ENCODE measurements at places on chromosomes 13 and 19. TPM values are rescaled to one million over a fixed set of nuclear protein-coding genes. Genes with fewer than 3 reads are reported as not detected.

The CERS4 gene
- total RNA-seq: 32.8 TPM

- no peak overlapping the region for H3K27ac ChIP-seq
- H3K4me1 ChIP-seq: no peaks in the 10 kb centered on the region
- H3K27me3 ChIP-seq: no peaks in the 10 kb centered on the region
- no peak for DNase-seq
- H3K4me3 ChIP-seq: no peak overlapping the region
Observed at GRCh38 chr13:71045101-71045500, 821.9 kb downstream of the DACH1 start.

DNA sequence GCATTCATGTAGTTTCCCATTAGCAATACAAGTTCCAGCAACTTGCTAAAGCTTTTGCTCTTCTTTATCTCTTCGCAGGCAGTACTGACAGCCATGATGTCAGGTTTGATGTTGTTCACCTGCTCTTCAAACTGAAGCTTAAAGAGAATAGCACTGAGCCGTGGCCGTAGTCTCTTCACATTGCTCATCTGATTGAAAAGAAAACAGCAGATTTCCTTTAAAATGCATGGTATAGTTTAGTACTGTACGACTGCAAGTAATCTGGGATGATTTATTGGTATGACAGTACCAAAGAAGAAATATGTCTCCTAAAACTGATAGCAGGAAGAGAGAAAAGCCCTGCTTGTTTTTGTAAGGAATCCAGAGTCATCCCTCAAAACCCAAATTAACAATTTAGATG is 284.4 kb downstream of the DIAPH3 start:
- H3K27ac ChIP-seq: no peak overlapping the region
- H3K4me1 ChIP-seq: no peaks in the 10 kb centered on the region
- H3K36me3 ChIP-seq: peaks cover 17% of the 10 kb centered on the region

The CACNG6 gene
- not detected for total RNA-seq

The ARL11 gene
- total RNA-seq: 4.3 TPM

The C13orf42 gene
- not detected for total RNA-seq

DNA sequence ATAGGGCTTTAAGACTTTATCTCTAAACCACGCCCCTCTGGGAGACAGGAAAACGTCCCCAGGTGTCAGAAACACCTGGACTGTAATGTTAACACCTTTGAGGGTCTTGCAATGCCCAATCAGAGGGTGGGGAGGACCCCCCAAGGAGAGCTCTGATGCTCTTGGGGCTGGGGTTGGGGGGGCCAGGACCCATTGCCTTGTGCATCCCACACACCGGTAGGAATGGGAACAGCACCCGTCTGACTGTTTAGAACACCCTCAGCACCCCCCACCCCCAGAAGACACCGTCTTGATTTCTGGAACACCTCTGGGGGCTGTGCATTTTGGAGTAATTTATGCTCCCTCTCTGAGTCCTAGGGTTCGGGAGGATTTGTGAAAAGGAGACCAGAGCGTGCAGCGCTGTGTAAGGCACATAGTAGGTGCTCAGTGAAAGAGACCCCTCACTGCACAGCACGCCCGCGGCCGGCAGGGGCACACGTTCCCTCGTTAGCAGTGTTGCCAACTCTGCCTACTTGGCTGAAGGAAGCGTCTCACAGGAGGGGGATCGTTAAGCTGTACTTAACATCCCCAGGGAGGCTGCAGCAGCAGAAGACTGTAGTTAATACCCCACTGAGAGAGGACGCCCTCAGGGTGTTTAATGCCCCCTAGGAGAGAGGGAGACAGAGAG is 2.8 kb upstream of the ERFL start:
- no peak overlapping the region for H3K4me3 ChIP-seq
- H3K4me1 ChIP-seq: peaks cover 27% of the 10 kb centered on the region
- peaks cover 18% of the 10 kb centered on the region for H3K27me3 ChIP-seq
- H3K27ac ChIP-seq: no peak overlapping the region
- H3K36me3 ChIP-seq: peaks cover 5% of the 10 kb centered on the region

DNA sequence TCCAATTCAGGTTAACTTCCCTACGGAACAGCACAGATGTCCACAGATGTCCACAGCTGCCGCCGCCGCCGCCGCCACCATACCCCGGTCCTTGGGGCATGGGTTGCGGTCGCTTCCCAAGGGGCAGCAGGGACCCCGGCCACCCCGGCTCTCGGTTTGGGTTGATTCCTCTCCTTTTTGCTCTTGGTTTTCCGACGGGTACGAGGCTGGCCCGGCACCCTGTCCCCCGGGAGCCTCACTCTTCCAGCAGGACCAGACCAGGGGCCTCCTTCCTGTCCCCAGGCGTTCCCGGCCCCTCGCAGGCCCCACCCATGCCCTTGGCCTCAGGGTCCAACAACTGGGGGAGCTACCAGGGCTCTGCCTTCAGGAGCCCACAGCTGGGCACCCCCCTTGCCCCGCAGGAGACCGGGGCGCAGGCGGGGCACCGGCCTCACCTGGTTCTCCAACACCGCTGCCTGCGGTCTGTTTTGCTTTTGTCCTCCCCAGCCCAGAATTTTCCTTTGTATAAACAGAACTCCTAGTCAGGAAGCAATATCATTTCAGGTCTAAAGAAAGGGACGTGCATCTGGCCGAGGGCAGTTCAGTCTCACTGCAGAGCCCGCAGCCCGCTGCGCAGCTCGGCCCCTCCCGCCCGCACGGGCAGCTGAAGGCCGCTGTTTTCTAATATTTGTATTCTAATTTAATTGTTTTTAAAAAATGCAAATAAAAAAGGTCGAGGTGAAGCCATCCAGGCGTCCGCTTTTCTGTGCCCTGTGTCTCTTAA is 27.9 kb downstream of the ZBTB7A start:
- H3K4me3 ChIP-seq: no peak overlapping the region
- no peaks in the 10 kb centered on the region for H3K4me1 ChIP-seq
- no peak for DNase-seq

DNA sequence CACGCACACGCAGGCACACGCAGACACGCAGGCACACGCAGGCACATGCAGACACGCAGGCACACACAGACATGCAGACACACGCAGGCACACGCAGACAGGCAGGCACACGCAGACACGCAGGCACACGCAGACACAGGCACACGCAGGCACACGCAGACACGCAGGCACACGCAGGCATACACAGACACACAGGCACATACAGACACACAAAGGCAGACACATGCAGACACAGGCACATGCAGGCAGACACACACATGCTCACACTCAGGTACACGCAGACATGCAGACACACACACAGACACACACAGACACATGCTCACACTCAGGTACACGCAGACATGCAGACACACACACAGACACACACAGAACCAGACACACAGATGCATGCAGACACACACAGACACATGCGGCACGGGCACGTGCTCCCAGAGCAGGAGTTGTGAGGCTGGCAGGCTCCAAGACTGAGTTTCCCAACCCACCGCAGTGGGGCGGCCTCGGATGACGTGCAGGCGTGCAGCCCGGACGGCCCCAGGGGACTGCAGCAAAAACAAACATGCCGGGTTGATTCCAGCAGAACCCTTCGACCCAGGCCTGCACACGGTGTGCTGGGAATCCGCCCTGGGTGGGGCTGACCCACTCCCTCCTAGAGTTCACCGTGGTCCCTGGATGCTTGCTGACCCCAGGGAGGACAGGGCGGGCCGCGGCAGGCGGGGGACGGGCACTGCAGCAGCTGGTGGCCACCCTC is 100.0 kb downstream of the GADD45B start:
- H3K4me1 ChIP-seq: peaks cover 6% of the 10 kb centered on the region
- no peak for DNase-seq
- peaks cover 2% of the 10 kb centered on the region for H3K27me3 ChIP-seq
- no peak overlapping the region for H3K27ac ChIP-seq
- peaks cover 2% of the 10 kb centered on the region for H3K36me3 ChIP-seq

GRCh38 chr19:33752945-33753344 is 43.7 kb upstream of the KCTD15 start:
- no peak overlapping the region for H3K27ac ChIP-seq
- no peak for DNase-seq
- no peaks in the 10 kb centered on the region for H3K36me3 ChIP-seq
- H3K27me3 ChIP-seq: no peaks in the 10 kb centered on the region
- no peak overlapping the region for H3K4me3 ChIP-seq

GRCh38 chr13:45280751-45281634 is 60.0 kb downstream of the TPT1 start:
- peak; percentile 39 for DNase-seq
- H3K27ac ChIP-seq: no peak overlapping the region
- H3K4me3 ChIP-seq: no peak overlapping the region
- peaks cover 1% of the 10 kb centered on the region for H3K4me1 ChIP-seq
- no peaks in the 10 kb centered on the region for H3K27me3 ChIP-seq

- DNase-seq: peak; percentile 80
- peaks cover 3% of the 10 kb centered on the region for H3K27me3 ChIP-seq
- peak overlapping the region; percentile 92 for H3K4me3 ChIP-seq
- peaks cover 35% of the 10 kb centered on the region for H3K4me1 ChIP-seq
- peaks cover 20% of the 10 kb centered on the region for H3K36me3 ChIP-seq
- peak overlapping the region; percentile 100 for H3K27ac ChIP-seq
Observed at GRCh38 chr19:41263042-41263849, 926 bp upstream of the HNRNPUL1 start.

DNA sequence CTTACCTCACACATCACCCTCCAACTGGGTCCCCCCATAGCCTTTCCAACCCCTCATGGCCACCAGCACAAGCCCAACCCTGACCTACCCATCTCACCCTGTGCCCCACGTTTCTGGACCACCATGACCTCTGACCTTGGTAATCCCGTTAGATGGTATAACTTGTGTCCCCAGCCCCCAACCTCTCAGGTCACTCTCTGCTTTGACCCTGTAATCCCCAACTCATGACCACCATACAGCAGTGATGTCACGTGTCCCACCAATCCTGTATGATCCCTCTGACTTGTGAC is 8.5 kb downstream of the KLC3 start:
- peaks cover 2% of the 10 kb centered on the region for H3K36me3 ChIP-seq
- peaks cover 12% of the 10 kb centered on the region for H3K27me3 ChIP-seq
- H3K4me3 ChIP-seq: no peak overlapping the region
- H3K27ac ChIP-seq: no peak overlapping the region

DNA sequence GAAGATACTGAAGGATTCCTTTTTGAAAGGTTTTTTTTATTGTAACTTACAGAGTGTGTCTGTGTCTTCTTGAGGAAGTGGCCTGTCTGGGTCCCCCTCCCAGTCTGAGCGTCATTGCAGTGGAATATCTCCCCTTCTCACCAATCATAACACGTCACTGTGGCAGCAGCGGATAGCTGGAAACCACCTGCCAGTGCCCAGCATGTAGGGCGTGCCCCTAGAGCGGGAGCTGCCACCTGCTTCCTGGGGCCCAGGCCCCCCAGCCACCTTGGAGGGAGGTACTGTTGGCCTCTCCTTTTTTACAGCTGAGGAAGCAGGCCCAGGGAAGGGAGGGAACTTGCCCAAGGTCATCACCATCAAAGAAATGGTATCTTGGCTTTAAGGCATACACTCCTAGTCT is 4.6 kb upstream of the DNM2 start:
- no peak overlapping the region for H3K4me3 ChIP-seq
- DNase-seq: no peak
- no peak overlapping the region for H3K27ac ChIP-seq

DNA sequence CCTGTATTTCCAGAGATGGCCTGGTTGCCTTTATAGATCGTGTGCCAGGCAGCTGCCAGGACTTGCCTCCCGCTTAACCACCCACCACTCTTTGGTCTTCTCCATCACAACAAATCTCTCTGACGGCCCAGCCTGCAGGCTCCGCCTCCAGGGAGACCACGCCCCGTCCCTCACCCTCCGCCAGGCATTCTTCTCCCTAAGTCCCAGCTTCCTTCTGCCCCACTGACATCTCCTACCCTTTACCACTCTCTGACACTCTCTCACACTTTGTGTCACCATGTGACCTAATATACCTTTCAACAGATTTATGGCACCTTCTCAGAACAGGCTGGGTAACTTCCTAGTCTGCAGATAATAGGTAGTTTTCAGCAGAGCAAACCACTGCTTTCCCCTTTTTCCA is 95.1 kb downstream of the CAB39L start:
- no peak for DNase-seq
- no peaks in the 10 kb centered on the region for H3K4me1 ChIP-seq
- no peak overlapping the region for H3K4me3 ChIP-seq
- peaks cover 5% of the 10 kb centered on the region for H3K27me3 ChIP-seq

DNA sequence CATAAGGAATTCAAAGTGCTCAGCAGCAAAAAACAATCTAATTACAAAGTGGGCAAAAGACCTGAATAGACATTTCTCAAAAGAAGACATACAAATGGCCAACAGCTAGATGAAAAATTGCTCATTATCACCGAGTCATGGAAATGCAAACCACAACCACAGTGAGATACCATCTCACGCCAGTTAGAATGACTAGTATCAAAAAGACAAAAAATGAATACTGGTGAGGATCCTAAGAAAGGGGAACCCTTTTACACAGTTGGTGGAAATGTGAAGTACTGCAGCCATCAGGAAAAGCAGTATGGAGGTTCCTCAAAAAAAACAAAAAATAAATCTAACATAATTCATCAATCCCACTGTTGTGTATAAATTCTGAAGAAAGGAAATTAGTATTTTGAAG is 1206.1 kb downstream of the EFNB2 start:
- no peaks in the 10 kb centered on the region for H3K27me3 ChIP-seq
- H3K4me3 ChIP-seq: no peak overlapping the region
- no peak overlapping the region for H3K27ac ChIP-seq
- no peak for DNase-seq
- no peaks in the 10 kb centered on the region for H3K36me3 ChIP-seq
- no peaks in the 10 kb centered on the region for H3K4me1 ChIP-seq

- DNase-seq: no peak
- no peak overlapping the region for H3K4me3 ChIP-seq
- H3K27ac ChIP-seq: no peak overlapping the region
- no peaks in the 10 kb centered on the region for H3K27me3 ChIP-seq
Observed at GRCh38 chr13:113013878-113014751, 45.1 kb downstream of the MCF2L start.

- no peaks in the 10 kb centered on the region for H3K27me3 ChIP-seq
- H3K36me3 ChIP-seq: no peaks in the 10 kb centered on the region
- H3K4me1 ChIP-seq: peaks cover 9% of the 10 kb centered on the region
- no peak for DNase-seq
- H3K27ac ChIP-seq: no peak overlapping the region
Observed at GRCh38 chr13:24074678-24075077, 85.8 kb upstream of the SPATA13 start.

- H3K4me3 ChIP-seq: no peak overlapping the region
- no peaks in the 10 kb centered on the region for H3K27me3 ChIP-seq
- no peak for DNase-seq
- no peaks in the 10 kb centered on the region for H3K4me1 ChIP-seq
- no peak overlapping the region for H3K27ac ChIP-seq
Observed at GRCh38 chr13:23728807-23729206, 158.6 kb downstream of the TNFRSF19 start.

DNA sequence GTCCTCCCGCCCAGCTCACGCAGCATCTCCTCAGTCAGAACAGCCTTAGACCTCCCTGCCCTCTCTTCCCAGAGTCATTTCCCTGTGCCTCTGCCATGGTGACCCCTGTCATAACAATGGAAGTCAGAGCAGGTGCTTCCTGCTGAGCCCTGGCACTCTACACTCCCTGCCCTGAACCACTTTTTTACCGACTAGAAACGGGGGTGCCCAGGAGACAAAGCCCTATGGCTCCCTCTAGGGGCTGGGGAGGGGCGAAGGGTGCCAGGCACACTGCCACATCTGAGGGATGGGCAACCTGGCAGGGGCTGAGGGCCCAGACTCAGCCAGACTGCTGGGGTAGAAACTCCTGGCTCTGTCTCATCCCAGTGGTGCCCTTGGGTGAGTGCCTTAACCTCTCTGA is 16.4 kb downstream of the ZNF574 start:
- peaks cover 6% of the 10 kb centered on the region for H3K36me3 ChIP-seq
- no peak overlapping the region for H3K4me3 ChIP-seq
- peak overlapping the region; percentile 84 for H3K27ac ChIP-seq
